ENCODE measurements at places on chromosomes 5 and 9.

DNA sequence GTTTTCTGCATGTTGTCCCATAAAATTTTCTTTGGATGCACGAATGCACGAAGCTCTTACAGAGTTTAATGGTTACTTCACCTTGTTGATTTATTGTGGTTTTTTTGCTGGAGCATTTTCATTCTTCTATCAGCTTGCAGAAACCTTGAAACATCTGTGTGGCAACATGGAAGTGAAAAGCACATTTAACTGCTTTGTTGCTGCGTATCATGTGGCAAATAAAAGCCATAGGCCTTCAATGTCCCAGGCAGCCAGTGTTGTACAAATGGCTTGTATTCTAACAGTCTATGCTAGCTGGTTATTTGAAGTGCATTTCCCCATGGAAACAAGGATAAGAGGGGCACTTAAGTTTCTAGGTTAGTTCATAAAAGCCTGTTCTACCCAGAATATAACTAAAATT, 42.5 kb upstream of the RASGRF2 start:
- no peak for DNase-seq

GRCh38 chr5:16265141-16265540, 85.5 kb upstream of the MARCHF11 start:
- no peak for DNase-seq

- DNase-seq, result no peak
These were observed 207.7 kb downstream of the PDE4D start for GRCh38 chr5:59685793-59686192.

- no peak for DNase-seq
These were observed 649.6 kb upstream of the RORB start for GRCh38 chr9:73847536-73847935.

DNA sequence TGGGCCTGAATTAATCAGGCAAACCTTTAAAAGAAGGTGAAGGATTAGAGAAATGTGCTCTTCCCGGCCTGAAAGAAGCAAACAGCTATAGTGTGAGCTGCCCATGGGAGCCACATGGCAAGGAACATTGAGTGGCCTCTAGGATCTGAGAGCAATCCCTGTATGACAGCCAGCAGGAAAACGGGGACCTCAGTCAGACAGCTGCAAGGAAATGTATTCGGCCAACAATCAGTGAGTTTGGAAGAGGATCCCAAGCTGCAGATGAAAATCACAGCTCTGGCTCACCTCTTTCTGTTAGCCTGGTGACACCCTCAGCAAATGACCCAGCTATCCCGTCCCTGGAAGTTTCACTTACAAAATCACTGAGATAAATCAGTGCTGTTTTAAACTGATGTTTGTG, 309.2 kb downstream of the SH3GL2 start:
- no peak for DNase-seq

DNA sequence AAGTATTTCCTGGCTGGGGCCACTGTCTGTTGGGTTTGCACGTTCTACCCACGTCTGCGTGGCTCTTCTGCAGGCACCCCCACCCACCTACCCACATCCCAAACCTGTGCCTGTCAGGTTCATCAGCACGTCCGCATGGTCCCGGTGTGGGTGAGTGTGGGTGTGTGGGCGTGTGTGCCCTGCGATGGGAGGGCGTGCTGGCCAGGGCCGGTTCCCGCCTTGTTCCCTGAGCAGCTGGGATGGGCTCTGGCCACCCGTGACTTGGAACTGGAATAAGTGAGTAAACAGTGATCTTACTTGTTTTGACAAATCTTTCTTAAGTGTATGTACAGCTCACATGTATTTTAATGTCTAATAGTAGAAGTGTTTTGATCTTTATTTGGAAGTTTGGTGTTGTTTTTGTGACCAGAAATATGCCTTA, 20.4 kb downstream of the ERGIC1 start:
- no peak for DNase-seq

DNA sequence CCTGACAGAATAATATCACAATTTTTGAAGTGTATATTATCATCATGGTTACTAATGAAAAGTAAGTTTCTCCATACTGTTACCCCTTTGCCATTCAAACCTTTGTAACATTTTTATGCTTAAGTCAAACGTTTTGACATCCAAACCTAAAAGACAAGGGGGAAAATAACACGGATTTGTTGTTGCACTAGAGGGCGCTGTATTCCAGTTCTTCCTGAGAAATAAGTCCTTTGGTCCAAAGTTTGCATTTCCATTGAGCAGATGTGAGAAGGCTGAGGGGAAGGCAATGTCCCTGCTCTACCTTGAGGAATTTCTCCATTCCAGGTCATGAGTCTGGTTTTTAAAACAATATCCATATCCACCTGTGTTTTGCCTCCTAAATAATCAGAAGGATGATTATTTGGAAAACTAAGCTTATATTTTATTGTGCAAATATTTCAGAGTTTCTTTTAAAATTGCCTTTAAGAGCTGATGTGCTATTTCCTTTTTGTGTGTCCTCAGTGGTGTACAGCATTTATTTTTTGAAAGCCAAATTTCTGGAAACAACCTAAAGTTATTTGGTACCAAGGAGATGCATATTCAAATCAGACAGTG, 9.7 kb downstream of the LECT2 start:
- no peak for DNase-seq

- no peak for DNase-seq
These were observed 29.0 kb upstream of the ENTREP1 start for GRCh38 chr9:69295872-69296552.

- DNase-seq, result no peak
These were observed 347.9 kb upstream of the SEMA6A start for GRCh38 chr5:116922532-116922931.

- DNase-seq, result no peak
These were observed 137.2 kb upstream of the SMARCA2 start for GRCh38 chr9:1877951-1878350.

DNA sequence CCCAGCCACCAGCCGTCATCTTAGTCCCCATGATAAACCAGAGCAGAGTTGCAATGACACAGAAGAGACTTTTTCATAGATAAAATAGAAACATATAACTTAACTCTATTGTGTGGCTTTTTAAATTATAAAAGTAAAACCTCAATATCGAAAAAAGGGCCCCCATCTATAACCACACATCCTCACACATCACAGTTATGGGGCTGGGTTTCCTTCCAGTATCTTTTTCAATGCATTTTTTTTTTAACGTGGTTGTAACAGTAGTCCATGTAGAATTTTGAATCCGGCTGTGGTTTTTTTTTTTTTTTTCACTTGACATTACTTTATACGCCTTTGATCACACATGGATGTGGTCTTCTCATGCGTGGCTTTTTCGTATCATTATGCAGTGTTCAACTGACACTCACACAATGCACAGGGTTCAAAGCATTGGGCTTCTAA, 77.4 kb downstream of the CFAP77 start:
- DNase-seq, result no peak

GRCh38 chr9:75891277-75891741, 836 bp downstream of the PCSK5 start:
- no peak for DNase-seq

- no peak for DNase-seq
These were observed 160.1 kb upstream of the DAB2 start for GRCh38 chr5:39584927-39585326.

GRCh38 chr9:128124873-128125579, 2.5 kb downstream of the PTGES2 start:
- no peak for DNase-seq

GRCh38 chr9:35980289-35981011, 22.5 kb upstream of the OR2S2 start:
- no peak for DNase-seq

DNA sequence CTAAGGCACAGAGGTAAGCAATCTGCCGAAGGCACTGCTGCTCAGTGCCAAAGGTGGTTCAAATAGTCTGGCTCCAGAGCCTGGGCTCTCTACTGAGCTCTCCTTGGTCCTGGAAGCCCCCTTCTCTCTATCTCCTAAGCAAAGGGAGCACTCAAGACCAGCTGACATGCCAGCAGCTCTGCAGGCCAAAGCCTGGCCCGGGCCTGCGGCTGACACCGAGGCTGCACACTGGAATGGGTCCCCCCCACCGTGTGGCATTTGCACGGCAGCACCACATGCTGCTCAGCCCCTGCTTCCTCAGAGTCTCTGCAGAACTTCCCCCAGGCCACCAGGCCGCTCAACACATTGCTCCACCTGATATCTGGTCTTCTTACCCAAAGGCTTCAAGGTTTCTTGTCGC, 57.8 kb upstream of the GOLPH3 start:
- no peak for DNase-seq
